ENCODE measurements at places on chromosomes 7 and 10.

GRCh38 chr7:102273749-102274712 lies 12.6 kb upstream of the SH2B2 start:
- peak; percentile 71 for DNase-seq

GRCh38 chr10:116688241-116688711 lies 54.1 kb downstream of the HSPA12A start:
- DNase-seq, result no peak

DNA sequence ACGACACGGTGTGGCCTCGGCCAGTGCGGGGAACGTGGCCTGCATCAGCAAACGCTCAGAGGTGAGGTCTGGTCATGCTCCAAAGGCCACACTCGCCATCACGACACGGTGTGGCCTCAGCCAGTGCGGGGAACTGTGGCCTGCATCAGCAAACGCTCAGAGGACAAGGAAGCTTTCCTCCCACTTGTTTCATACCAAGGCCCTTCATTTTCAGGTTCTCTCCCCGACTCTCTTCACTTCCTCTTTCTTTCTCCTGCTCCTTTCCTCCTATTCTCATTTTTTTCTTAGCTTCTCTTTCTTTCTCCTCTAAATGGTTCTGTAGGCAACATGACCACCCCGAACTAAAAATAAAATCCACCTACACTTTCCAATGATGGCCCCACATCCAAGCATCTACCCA lies 384.4 kb upstream of the SHH start:
- no peak for DNase-seq

- DNase-seq, result no peak
Measured at GRCh38 chr7:135600226-135600625, 42.5 kb downstream of the NUP205 start.

- peak; percentile 99 for DNase-seq
Measured at GRCh38 chr10:4344492-4344994, 481.5 kb upstream of the AKR1E2 start.

DNA sequence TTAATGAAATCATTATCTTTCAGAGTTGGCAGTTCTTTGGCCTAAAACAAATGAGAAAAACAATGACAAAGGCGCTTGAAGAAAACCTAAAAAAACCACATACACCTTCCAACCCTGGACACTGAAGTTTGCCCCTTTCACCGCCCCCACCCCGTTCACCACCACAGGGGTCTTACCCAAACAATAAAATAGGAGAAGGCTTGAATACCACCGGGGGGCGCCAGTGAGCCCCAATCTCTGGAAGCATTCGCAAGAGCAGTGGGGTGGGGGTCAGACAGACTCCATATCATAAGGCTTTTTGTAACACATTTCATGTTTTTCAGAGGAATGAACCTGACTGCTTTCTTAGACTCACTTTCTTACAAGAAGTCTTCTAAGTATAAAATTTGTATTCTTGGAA lies 163.6 kb downstream of the PIP4K2A start:
- peak; percentile 14 for DNase-seq

DNA sequence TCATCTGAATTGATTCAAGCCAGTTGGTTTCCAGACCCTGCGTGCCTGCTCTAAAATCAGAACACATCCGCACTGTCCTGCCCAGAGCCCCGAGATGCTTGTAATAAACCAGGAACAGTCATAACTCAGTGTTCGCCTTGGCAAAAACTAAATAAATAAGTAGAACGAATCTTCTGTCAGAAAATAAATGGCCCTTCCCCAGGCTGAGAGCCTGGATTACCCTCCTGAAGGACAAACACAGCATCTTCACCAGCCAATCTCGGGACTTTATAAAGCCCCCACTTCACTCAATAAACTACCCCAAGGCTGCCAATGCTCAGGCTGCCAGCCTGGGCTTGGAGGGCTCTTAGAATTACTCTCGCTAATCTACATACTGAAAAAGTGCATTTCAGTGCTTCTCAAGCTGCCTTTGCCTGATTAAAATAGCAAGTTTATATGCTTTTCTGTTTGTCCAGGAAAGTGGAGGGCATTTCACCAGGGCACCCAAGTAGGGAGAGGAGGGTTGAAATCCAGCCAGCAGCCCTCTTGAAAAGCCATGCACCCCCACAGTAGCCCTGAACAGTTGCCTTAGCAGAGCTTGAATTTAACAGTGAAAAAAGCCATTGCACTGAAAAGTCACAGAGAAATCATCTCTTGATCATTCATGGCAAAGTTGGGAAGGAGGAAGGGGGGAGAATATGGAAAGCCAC lies 136.6 kb downstream of the CALN1 start:
- no peak for DNase-seq

- no peak for DNase-seq
Measured at GRCh38 chr10:114801411-114801813, 20.2 kb upstream of the FHIP2A start.

- DNase-seq, result no peak
Measured at GRCh38 chr10:120841522-120842189, 9.5 kb upstream of the WDR11 start.

DNA sequence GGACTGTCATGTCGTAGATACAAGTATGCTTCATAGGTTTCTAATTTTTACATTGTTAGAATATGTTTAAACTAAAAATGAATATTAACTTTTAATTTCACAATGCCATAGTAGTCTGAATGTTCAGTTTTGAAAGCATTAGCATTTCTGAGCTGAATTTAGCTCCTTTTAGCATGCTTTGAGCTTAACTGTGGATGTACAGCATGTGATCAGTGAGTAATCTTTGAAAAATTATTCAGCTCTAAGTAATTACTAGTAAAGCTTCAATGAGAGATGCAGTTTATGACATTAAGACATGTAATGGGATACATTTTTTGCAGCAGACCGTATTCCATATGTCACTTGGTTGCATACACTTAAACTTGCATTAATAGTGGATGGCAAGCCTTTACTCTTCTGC lies 114.1 kb upstream of the WNT16 start:
- no peak for DNase-seq

DNA sequence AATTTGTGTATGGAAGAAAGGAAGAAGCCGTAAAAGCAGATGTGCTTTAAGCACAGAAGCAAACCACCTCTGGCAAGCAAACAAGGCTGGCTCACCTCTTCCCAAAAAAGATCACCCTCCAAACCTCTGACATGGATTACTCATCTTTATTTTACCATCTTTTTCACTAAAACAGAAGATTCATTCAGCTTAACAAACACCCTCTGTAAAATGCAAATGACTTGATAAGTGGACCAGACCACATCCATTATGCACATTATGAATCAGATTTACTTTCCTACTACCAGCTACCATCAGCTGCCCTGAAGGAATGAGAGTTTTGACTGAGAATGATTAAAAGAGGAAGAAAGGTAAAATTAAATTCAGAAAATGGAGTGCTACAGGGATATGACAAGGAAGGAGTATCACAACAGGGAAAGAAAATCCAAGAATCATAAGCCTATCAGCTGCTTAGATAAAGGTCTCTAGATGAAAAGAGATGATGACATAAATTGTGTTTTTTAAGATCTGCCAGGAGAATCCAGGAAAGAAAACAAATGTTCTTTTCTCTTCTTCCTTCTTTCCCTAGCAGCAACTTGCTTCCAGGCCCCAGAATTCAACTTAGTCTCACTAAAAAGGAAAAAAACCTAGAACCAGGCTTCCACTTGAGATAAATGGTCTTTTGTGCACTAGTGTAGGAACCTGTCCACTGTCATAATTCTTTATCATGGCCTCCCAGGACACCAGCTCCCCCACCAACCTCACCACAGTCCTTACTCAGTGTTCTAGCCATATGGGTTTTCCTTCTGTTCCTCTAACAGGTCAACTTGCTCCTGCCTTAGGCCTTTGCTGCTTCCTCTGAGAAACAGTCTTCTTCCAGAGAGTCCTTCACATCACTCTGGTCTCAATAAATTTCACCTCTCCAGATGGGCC lies 47.4 kb downstream of the JAZF1 start:
- no peak for DNase-seq

GRCh38 chr7:133932591-133932990 lies 194.5 kb upstream of the LRGUK start:
- no peak for DNase-seq

- DNase-seq, result peak; percentile 34
Measured at GRCh38 chr10:122850705-122851640, 5.3 kb upstream of the CUZD1 start.

DNA sequence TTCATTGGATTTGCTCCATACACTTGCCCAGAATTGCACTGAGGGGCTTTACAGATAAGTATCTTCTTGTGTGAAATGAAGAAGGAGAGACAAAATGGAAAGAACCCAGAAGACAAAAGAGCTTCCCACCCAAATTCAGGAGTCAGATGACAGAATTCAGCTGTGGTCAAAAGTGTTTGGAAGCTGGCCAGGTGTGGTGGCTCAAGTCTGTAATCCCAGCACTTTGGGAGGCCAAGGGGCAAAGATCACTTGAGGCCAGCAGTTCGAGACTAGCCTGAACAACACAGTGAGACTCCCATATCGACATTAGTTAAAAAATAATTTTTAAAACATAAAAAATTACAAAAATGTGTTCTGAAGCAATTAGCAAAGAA lies 27.1 kb downstream of the DUSP5 start:
- DNase-seq, result no peak

- no peak for DNase-seq
Measured at GRCh38 chr7:83465643-83466042, 183.3 kb downstream of the SEMA3E start.

- no peak for DNase-seq
Measured at GRCh38 chr7:150738092-150738491, 874 bp downstream of the GIMAP5 start.

GRCh38 chr7:134697205-134697886 lies 50.7 kb downstream of the BPGM start:
- DNase-seq, result no peak

GRCh38 chr7:2008936-2009540 lies 223.7 kb downstream of the MAD1L1 start:
- DNase-seq, result no peak

- DNase-seq, result no peak
Measured at GRCh38 chr10:93071674-93072224, 1.9 kb upstream of the CYP26A1 start.

- DNase-seq, result peak; percentile 96
Measured at GRCh38 chr10:16646181-16647059, 124.7 kb upstream of the C1QL3 start.

- no peak for DNase-seq
Measured at GRCh38 chr10:6763423-6763822, 183.3 kb upstream of the PRKCQ start.

DNA sequence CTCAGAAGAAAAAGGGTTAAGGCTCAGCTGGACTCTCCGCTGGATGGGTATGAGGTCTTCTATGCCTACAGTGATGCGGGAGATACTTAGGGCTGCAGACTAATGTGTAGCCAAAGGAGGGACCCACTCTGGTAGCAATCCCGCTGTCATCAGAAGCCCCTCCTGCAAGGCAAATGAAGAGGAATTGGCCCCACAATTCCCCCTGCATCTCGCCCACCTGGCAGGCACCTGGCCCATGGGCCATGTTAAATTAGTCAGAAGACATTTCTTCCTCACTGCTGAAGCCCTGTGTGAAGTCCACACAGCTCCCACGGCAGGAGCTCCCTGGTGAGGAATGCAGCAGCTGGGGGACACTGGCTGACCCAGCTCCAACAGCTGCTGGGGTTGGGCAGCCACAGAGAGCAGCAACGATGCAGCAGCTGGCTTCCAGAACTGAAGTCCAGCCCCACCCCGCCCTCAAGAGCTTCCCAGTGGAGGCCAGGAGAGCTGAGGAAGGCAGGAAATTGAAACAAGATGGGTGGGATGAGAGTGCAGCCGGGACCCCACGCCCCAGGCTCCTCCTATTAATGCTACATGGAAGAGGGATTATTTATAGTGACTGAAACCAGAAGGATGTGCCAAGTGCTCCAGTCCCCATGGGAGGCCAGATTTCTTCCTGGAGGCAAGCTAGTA lies 5.5 kb downstream of the VSTM4 start:
- DNase-seq, result no peak

DNA sequence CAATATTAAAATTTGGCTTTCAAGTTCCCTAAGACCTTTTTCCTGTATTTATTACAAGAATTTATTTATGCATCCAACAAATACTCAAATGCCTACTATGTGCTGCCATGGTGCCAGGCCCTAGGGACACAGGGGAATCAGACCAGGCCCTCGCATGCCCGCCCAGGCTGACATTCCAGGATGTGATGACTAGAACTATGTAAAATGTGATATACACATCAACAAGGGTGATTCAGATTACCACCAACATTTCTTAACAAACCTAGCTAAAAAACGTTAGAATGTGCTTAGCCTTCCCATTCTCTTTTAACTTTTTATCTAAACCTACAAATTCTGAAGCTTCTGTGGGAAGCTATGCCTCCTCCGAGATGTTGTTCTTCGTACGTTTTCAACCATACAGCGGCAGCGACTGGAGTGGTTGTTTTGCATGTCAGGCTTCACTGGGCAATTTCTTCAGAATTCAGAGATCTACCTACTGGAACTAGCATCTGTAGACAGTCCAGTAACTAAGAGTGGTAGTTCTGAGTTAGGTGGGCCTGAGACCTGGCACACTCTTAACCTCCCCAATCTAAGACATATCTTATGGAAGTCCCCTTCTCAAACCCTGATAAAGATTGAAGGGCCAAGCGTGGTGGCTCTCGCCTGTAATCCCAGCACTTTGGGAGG lies 22.1 kb downstream of the GNA12 start:
- DNase-seq, result peak; percentile 89

DNA sequence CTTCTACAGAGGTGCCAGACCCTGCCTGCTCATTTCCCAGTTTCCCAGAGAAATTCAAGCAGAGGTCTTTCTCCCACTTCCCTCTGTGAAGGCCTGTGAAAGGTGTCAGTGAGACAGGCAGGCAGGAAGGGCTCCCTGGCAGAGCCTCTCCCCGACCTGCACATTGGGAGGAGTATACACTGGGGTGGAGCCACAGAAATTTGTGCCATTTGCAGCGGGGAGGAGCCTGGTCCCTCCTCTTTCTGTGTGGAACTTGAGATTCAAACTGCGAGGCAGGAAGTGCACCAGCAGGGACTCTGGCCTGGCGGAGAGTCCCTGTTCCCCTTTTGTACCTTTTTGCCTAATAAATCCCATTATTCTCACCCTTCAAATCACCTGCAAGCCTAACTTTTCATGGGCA lies 54.6 kb upstream of the OPN4 start:
- DNase-seq, result peak; percentile 25

DNA sequence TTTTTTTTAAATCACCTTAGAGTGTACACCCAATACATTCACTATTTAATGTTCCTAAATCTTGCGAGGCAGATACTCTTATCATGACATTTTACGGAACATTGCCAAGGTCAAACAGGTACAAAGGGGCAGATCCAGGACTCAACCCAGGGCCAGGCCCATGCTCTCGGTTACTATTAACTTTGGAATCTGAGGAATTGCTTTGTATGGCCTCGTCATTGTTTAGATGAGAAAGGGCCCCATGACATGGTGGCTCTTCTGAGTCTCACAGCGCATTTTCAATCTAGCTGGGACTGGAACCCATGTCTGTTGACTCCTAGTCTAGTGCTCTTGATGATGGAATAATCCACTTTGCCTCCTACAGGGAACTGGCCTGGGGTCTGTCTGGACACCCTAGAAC lies 59.1 kb downstream of the GATA3 start:
- no peak for DNase-seq

- DNase-seq, result no peak
Measured at GRCh38 chr10:71657604-71658466, 61.7 kb downstream of the C10orf105 start.
